ENCODE measurements at places on chromosomes 5 and 9.
A peak's percentile ranks its signal among the peaks of the same experiment; 100 is the strongest.

- DNase-seq: no peak
Observed at GRCh38 chr5:18745042-18745987, 1111.1 kb downstream of the TAF11L14 start.

DNA sequence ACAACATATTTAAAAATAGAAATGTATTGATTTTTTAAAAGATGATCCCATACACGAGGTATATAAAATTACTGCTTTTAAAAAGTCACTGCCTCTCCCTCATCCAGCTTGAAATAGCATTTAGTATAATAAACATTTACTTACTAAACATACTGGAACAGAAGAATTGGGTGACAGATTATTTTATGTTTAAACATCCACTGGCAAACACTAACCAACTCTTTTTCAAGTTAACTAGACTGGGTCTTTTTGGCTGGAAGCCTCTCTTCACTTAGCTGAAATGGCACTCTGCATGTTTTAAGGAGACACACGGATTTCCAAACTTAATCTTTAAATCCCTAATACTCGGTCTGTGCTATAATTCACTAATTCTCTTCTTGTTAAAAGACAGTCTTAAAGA, 19.0 kb downstream of the CTXN3 start:
- DNase-seq: no peak

DNA sequence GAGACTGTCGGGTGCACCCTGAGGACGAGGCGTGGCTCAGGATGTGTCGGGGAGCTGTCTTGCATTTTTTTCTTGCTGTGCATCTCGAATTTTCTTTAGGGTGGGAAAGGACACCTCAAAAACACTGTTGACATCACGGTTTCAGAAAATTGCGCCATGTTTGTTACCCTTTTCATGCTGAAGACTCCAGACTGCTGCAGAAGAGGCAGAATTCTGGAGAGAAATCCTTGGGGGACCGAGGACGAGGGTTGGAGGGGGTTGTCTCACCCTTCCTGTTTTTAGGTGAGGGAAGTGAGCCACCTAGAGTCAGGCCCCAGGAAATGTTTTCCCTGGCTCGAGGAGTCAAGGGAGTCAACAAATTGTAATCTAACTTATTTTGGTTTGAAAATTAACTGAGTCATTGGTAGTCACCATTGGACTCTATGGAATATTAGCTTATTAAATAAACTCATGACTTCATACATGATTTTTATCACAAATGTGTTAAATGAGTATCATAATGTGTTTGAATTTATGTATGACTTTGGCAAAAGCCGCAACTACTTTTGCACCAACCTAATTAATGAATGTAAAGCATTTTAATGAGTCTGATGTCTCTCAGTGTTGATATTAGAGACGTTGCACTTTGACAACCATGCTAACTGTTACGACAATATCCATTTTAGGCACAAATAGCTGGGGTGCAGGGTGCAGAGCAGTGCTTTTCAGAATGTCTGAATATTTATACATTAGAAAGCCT, 724 bp upstream of the LYSMD3 start:
- DNase-seq: peak; percentile 34

DNA sequence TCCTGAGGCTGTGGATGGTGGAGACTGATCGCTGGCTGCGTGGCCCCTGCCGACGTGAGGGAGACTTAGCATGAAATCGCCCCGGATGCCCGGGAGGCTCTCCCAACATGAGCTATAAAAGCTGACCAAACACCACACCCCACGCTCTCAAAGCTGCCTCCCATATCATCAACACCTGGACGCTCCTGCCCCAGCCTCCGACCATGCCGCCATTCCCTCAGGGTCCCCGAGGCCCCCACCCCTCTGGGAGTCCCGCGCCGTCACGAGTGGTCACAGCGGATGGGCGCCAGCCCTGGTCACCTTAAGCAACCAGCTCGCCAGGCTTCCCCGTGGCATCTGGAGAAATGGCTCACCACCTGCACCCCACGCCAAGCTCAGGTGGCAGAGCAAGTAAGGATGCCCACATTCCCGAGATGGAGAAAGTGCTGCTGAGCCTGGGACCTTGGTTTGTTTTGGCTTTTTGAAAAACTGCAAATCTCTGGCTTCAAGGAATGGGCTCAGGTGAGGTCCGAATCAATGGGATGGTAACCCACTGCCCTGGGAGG, 196.0 kb downstream of the MED10 start:
- DNase-seq: no peak

DNA sequence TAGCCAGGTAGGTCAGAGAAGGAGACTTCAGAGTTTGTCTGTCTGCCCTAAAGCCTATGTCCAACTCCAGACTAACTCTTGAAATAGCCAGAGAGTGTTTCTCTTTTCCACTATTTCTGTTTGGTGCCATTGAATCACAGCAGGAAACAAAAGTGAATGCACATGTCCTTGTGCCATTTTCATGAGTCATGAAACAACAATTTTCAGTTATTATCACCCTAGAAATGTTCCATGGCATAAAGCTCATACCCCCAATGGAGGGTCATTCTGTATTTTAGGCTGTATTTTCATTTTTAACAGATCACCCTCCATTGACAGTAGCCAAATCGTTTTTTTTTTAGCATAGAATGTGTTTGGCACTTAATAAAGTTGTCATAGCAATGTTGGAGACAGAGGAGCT, 124.7 kb downstream of the PAPPA start:
- DNase-seq: no peak

DNA sequence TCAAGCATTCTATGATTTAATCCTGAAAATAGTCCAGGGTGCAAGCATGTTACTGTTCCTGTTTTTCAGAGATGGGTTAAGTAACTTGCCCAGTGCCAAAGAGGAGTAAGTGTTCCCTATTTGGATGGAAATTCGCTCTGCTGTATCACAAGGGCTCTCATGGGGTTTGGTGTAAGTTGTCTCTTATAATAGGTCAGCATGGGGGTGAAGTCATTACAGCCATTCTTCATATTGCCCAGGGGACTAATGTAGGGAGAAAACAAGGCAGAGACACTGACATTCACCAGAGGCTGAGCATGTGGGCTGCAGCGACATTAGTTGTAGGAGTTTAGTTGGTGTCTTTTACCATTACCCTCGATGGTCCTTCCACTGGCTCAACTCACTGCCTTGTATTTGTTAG, 142.1 kb upstream of the GLRA1 start:
- DNase-seq: no peak

DNA sequence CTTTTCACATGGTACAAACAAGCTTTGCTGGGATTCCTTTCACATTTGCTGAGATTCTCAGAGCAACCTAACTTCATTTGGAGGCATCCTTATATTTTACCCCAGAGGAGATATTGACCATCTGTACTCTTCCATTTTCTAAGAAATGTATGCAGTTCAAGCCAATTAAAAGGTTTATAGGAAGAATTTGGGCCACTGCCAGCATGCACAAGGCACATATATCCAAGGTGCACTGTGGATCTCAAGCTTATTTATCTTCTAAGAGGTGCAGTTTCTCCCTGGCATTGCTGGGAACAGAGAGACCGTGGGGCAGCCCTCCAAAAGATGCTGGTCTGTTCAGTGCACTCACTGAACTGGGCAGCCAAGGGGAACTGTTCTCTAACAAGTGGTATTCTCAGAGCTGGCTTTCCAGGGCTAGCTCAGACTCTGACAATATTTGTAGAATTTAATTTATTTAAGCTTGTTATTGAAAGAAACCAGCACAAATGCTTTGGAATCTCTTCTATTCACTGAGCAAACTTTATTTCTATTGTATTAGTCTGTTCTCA, 213.3 kb downstream of the TENT4A start:
- no peak for DNase-seq

GRCh38 chr5:432201-432927, 10.6 kb upstream of the EXOC3 start:
- DNase-seq: no peak

DNA sequence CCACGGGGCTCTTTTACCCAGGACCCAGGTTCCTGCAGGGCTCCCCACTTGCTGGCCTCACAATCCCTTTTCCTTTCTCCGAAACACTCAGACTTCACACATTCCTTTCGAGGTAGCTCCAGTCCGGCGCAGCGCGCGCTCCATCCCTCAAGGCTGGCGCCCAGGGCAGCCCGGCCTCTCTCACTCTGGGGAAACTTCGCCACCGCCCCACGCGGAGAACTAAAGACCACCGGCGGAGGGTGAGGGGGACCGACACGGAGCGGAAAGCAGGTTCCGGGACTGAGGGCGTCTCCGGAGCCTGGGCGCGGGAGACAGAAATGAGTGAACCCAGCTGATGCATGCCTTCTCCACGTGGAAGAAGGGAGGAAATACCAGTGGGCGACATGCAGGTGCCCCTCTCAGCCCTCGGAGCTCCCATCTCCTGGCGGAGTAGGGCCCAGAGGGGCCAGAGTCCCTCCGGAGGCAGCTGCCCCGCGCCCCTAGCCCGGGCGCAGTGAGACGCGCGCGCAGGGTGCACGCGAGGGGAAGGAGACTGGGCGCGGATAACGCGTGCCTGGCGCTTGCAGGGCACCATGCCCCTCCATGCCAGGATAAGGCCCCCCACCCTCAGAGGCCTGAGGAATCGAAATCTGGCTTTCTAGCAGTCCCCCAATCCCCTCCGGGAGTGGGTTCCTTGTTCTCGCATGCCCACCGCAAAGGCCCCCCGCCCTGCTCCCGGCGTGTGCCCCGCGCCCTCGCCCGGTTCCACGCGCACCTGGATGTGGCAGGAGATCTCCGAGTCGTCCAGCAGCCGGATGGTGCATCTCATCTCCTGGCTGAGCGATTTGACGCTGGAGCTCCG, 650 bp downstream of the FRMD3 start:
- no peak for DNase-seq

GRCh38 chr5:103929338-103930013, 366.9 kb upstream of the NUDT12 start:
- no peak for DNase-seq

GRCh38 chr9:105205787-105206495, 38.5 kb upstream of the SLC44A1 start:
- no peak for DNase-seq

DNA sequence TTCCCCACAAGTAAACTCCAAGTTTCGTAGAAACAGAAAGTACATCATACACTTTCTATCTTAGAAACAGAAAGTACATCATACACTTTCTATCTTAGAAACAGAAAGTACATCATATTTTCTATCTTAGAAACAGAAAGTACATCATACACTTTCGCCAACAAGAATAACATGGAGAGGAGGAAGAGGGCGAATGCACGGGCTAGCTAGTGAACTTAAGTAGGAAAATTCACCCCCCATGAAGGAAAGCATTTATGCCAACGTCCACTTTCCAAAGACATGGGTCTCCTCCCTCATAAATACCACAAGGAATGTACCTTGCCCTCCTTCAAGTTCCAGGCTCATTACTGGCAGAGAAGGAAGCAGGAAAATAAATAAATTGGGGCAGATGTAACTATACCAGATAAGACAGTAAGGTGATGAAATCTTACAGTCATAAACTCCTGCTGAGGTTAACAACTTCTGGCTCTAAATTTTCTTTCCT, 64.7 kb downstream of the FRMD3 start:
- no peak for DNase-seq

GRCh38 chr5:77316871-77317661, 106.6 kb downstream of the PDE8B start:
- no peak for DNase-seq

DNA sequence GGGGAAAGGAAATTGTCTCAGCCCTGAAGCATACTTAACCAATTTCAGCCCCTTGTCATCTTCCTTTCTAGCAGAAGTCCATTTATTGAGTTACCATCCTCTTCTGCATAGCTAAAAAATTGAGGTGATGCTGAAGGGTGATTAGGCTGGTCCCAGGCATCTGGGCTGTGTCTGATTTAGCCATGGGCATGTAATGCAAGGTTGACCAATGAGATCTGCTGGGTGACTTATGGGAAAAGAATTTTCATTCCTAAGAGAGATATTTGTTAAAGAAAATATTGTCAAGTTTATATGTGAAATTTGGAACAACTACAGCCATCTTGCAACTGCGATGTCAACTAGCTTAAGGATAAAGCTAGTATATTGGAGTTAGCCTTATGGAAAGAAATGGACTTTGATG, 5.1 kb downstream of the ITGA2 start:
- DNase-seq: no peak

GRCh38 chr9:135185060-135185459, 97.6 kb downstream of the OLFM1 start:
- DNase-seq: no peak

DNA sequence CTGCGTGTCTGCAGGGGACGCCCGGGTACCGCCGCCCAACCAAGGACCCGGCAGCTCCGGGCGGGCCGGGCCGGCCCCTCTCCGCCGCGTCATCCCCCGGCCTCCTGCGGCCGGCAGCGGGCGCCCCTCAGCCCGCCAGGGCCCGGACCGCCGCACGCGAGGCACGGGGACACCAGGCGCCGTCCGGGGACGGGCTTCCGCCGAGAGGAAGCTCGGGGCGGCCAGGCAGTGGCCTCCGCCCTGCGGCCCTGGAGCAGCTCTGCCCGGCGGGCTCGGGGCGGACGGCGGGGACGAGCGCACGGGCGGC, 373 bp downstream of the FBXW5 start:
- DNase-seq: no peak

GRCh38 chr9:71506821-71507220, 261.5 kb downstream of the CEMIP2 start:
- no peak for DNase-seq

Data from stimulated activated CD4-positive, alpha-beta T cell treated with anti-CD3 and anti-CD28 coated beads, Interleukin-12 subunit alpha, Interleukin-12 subunit beta, amount 100 ng/mL, for 24 hours (primary cell).